ENCODE measurements at places on chromosomes 5 and 9. TPM values are rescaled to one million over a fixed set of nuclear protein-coding genes. Genes with fewer than 3 reads are reported as not detected.

The SLC4A9 gene
- not detected for total RNA-seq

DNA sequence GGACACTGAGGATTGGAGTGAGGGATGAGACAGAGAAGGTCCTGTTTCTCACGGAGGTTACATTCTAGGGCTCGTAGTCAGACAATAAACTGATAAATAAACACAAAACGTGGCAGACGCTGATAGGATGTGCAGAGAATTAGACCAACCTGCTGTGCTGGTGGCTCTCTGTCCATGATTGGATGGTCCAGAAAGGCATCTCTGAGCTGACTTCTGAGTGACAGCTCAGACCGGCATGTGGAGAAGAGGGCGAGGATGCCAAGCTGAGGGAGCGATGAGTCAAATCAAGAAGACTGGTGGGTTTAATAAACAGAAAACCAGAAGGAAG, 132.3 kb upstream of the TAF11L2 start:
- DNase-seq: no peak

The ORM2 gene
- total RNA-seq: not detected

- DNase-seq: no peak
Measured at GRCh38 chr9:106920701-106921283, 57.8 kb downstream of the ZNF462 start.

The PROB1 gene
- 0.55 TPM for total RNA-seq

- DNase-seq: no peak
Measured at GRCh38 chr9:76510041-76510440, 51.1 kb downstream of the GCNT1 start.

- DNase-seq: no peak
Measured at GRCh38 chr5:154470137-154470536, 7.9 kb downstream of the HAND1 start.

DNA sequence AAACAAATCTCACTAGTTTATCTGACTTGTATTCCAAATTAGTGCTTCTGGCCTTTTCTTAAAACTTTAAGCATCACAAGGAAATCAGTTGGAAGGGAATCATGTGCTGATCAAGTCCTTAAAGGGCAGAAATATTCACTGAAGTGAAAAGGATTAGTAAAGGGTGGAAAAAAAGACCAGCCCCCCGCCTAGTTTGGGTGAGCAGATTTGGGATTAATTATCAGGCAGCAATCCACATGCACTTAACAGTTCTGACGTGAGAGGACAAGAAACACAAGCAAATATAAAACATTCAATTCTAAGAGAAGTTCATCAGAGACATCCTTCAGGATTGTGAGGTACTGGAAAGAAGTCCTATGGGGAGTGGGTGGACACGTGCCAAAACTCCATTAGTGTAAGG, at the start of gene TYRP1:
TSS of gene TYRP1 (plus strand) at position 245 of the 400 bp plus-strand sequence. CDS start 612 bp downstream, outside the sequence.
- no peak for DNase-seq

The BTNL3 gene
- 0.36 TPM for total RNA-seq

The FAM78A gene
- total RNA-seq: 3.0 TPM

The SPINK13 gene
- total RNA-seq: not detected
